ENCODE measurements at places on chromosomes 3 and 15. TPM values are rescaled to one million over a fixed set of nuclear protein-coding genes. Genes with fewer than 3 reads are reported as not detected.

GATM gene
- polyA plus RNA-seq: 225 TPM

NAA80 gene
- polyA plus RNA-seq: 7.3 TPM

HGD gene
- polyA plus RNA-seq: 48.3 TPM

RBP2 gene
- polyA plus RNA-seq: 0.44 TPM

PRKCD gene
- polyA plus RNA-seq: 24.9 TPM

CLDN1 gene
- 58.9 TPM for polyA plus RNA-seq

SLITRK3 gene
- polyA plus RNA-seq: 0.19 TPM

OPA1 gene
- polyA plus RNA-seq: 66.1 TPM

CLASP2 gene
- polyA plus RNA-seq: 55.0 TPM

C3orf20 gene
- polyA plus RNA-seq: 0.35 TPM

ARPP19 gene
- 119 TPM for polyA plus RNA-seq

MAP1A gene
- 7.8 TPM for polyA plus RNA-seq

TFRC gene
- polyA plus RNA-seq: 42.1 TPM

GOLGA8S gene
- 1.4 TPM for polyA plus RNA-seq

SGO1 gene
- polyA plus RNA-seq: 8.3 TPM

PLA2G4F gene
- polyA plus RNA-seq: 28.5 TPM

WHAMM gene
- 14.3 TPM for polyA plus RNA-seq

LIPH gene
- polyA plus RNA-seq: 2.2 TPM

B3GALNT1 gene
- polyA plus RNA-seq: 41.0 TPM

AEN gene
- polyA plus RNA-seq: 6.1 TPM

NUSAP1 gene
- polyA plus RNA-seq: 91.6 TPM

RARB gene
- 58.4 TPM for polyA plus RNA-seq

PLCB2 gene
- 12.9 TPM for polyA plus RNA-seq

ZIC4 gene
- not detected for polyA plus RNA-seq

SLC51B gene
- 8.5 TPM for polyA plus RNA-seq

DNAH12 gene
- polyA plus RNA-seq: 0.89 TPM

GALNT15 gene
- 2.1 TPM for polyA plus RNA-seq

TGM4 gene
- not detected for polyA plus RNA-seq

GRAMD1C gene
- 17.7 TPM for polyA plus RNA-seq

PRICKLE2 gene
- 19.3 TPM for polyA plus RNA-seq

NUDT16 gene
- 35.1 TPM for polyA plus RNA-seq

GP9 gene
- polyA plus RNA-seq: 1.8 TPM

OR4M2 gene
- not detected for polyA plus RNA-seq

CLSTN2 gene
- 1.7 TPM for polyA plus RNA-seq

ADAMTS17 gene
- 2.5 TPM for polyA plus RNA-seq

SPTSSB gene
- 2.4 TPM for polyA plus RNA-seq

PPP1R14D gene
- 0.59 TPM for polyA plus RNA-seq

SACM1L gene
- polyA plus RNA-seq: 59.6 TPM

LDHAL6B gene
- not detected for polyA plus RNA-seq

MKRN2OS gene
- 0.65 TPM for polyA plus RNA-seq

TPRG1 gene
- polyA plus RNA-seq: 0.59 TPM

CHRFAM7A gene
- 5.5 TPM for polyA plus RNA-seq
